HCT116 (cell line): ENCODE measurements at places on chromosomes 13 and 19. TPM values are rescaled to one million over a fixed set of nuclear protein-coding genes. Genes with fewer than 3 reads are reported as not detected.

GRCh38 chr19:18780631-18781030, 10.5 kb downstream of the COMP start:
- no peak for DNase-seq

DNA sequence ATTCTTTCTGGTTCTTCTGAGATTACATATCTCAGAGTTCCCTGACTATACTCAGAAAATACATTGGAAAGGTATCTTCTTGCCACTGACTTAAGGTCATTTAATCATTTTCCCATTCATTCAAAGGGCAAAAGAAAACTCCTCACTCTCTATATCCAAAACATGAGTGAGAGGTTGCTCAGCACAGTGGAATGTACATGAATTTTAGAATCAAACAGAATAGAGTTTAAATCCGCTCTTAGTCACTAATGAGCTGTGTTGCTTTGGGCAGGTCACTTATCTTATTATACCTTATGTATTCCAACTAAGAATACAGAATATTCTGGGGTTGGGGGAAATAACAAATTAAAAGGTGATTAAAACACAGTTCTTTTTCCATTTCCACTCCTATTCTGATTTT, 452.6 kb upstream of the KLF12 start:
- DNase-seq: no peak

Gene TSHZ3
- total RNA-seq: 0.05 TPM

DNA sequence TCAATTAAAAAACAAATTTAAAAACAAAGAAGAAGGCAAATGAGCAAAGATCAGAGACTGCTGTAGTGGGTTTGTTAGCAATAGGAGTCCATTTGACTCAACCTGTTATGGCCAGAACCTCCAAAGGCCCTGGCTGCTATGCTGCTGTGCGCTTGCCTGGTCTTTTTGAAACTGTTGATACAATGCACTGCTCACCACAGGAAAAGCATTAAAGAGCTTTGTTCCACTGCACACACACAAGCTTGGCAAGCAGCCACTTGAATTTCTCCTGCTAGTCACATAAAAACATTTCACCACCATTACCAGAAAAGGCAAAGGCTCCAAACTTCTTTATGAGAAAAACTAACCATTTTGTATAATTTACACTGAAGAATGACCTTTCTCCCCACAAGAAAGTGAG, 132.2 kb downstream of the FREM2 start:
- no peak for DNase-seq

- no peak for DNase-seq
Measured at GRCh38 chr13:49304763-49305700, 57.3 kb downstream of the CDADC1 start.

Gene CGB1
- 0.76 TPM for total RNA-seq

GRCh38 chr19:27815985-27816384, 1397.0 kb downstream of the UQCRFS1 start:
- no peak for DNase-seq
